ENCODE measurements at places on chromosomes 3 and 15.

DNA sequence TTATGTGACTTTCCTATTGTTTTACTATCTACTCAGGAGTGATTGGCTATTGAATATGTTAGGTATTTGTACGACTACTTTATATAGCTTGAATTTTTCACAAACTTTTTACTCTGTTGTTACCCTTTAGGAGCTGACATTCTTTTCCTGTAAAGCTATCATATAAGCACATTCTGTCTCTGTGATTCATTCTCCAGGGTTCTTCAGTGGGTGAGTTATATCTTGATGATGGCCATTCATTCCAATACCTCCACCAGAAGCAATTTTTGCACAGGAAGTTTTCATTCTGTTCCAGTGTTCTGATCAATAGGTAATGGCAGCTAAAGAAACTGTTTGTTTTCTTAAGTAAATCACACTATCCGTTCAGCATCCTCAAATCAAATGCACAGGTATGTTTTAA lies 10.1 kb upstream of the CAPN3 start:
- DNase-seq: no peak

DNA sequence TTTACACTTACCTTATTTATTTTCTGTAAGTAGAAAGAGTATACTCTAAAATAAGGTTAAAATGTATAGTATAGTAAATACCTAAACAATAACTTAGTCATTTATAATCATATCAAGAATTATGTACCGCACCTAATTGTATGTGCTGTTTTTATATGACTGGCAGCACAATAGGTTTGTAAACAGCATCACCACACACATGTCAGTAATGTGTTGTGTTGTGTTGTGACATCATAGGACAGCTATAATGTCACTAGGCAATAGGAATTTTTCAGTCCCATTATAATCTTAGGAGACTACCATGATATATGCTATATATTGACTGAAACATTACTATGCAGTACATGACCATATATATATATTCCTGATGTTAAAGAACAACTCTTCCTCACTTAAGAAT lies 99.9 kb upstream of the CNTN4 start:
- no peak for DNase-seq

GRCh38 chr3:117045143-117045542 lies 335.6 kb downstream of the TUSC7 start:
- DNase-seq: no peak

- DNase-seq: no peak
Observed at GRCh38 chr3:72440491-72440890, 407.8 kb downstream of the SHQ1 start.

DNA sequence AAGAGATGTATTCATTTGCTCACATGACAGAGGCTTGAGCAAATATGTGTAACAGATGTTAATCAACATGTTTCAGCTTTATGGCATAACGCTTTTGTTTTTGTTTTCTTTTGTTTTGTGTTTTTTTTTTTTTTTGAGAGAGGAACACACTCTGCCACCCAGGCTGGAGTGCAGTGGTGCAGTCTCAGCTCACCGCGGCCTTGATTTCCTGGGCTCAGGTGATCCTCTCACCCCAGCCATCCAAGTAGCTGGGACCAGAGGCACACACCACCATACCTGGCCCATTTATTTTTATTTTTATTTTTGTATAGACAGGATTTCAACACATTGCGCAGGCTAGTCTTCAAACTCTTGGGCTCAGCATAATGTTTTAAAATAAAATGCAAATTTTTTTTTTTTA lies 1504.4 kb upstream of the CADM2 start:
- DNase-seq: no peak

DNA sequence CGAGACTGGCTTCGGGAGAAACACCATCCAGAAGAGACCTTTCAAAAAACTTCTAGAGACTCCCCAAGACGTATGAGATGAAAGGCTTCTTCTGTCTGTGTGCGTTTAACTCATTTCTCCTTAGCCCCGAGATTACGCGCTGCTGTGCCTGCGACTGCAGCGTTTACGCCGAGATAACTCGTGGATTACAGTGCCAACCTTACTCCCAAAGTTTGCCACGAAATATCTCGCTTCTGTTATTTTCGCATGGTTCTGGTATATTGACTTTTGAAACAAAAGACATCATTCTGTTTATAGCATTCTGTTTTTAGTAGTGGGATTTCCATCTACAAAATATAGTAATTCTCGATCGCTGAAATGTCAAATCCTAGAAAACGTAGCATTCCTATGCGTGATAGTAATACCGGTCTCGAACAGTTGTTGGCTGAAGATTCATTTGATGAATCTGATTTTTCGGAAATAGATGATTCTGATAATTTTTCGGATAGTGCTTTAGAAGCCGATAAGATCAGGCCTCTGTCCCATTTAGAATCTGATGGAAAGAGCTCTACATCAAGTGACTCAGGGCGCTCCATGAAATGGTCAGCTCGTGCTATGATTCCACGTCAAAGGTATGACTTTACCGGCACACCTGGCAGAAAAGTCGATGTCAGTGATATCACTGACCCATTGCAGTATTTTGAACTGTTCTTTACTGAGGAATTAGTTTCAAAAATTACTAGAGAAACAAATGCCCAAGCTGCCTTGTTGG lies 467 bp downstream of the PGBD4 start:
- DNase-seq: no peak

DNA sequence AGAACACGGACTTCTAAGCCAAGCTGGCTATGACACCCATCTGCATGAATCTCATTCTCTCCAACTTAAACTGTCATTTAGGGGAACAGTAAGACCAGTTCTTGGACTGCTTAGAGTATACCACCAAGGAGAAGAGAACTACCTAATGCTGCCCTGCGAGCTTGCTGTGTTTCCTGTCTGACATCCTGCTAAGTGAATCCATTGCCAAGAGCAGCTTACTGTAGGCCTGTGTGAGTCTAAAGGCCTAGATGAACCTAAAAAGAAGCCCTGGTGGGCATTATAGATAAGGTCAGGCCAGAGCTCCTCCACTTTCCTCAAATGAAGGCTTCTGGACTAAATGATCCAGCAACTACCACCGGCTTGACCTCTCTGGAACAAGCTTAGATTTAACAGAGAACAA lies 15.0 kb downstream of the LZTFL1 start:
- DNase-seq: no peak

GRCh38 chr15:25771338-25771706 lies 91.8 kb downstream of the ATP10A start:
- no peak for DNase-seq
